Fibroblast of lung (primary cell): ENCODE measurements at places on chromosomes 2 and 18. TPM values are rescaled to one million over a fixed set of nuclear protein-coding genes. Genes with fewer than 3 reads are reported as not detected.

TXNDC2 gene
- total RNA-seq: not detected in 2 replicates

BMP10 gene
- total RNA-seq: not detected in 2 replicates

INHA gene
- 0.26 and 0.50 TPM in 2 replicates for total RNA-seq

REEP1 gene
- not detected in 2 replicates for total RNA-seq

DNA sequence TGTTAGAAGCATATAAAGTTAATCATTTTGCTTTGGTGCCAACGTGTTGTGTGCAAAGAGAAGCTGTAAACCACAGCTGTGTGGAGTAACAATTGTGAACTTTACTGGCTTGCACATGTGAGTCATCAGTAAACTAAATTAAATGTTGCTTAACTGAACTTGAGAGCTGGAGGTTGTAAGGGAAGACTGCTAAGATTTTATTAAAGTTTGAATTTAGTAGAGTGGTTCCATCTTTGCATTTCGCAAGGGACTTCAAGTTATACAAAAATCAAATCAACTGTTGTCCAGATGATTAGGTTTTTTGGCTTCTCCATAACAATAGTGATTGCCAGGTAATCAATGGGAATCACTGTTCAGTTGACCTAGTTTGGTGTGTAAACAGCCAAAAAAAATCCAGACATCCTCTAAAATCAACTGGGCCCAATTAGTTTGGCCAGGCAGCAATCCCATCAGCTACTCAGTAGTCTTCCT is 247.4 kb downstream of the MYO3B start:
- DNase-seq: peak; percentile 77

- no peak for DNase-seq
These were observed 159.8 kb downstream of the EN1 start for GRCh38 chr2:118687698-118688097.

DNA sequence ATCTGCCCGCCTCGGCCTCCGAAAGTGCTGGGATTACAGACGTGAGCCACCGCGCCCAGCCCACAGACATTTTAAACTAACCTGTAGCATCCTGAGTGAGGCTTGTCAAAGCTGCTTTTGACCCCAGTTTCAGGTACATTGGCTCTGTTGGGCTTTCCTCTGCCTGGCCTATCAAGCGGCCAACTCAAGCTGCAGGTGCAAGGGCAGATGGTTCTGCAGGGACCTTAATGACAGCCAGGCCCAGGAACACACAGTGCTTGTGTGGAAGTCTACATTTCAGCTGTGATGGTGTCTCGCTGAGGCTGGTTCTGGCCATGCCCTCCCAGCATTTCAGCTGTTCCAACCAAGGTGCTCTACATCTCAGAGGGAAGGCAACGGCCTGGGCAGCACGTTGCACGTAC is 18.4 kb downstream of the INPP4A start:
- no peak for DNase-seq

GRCh38 chr2:136381722-136382633 is 264.0 kb upstream of the CXCR4 start:
- DNase-seq: no peak

- DNase-seq: no peak
These were observed 17.2 kb downstream of the MFSD6 start for GRCh38 chr2:190425221-190425866.
